GM03348 (cell line): ENCODE measurements at places on chromosomes 12 and 14.

DNA sequence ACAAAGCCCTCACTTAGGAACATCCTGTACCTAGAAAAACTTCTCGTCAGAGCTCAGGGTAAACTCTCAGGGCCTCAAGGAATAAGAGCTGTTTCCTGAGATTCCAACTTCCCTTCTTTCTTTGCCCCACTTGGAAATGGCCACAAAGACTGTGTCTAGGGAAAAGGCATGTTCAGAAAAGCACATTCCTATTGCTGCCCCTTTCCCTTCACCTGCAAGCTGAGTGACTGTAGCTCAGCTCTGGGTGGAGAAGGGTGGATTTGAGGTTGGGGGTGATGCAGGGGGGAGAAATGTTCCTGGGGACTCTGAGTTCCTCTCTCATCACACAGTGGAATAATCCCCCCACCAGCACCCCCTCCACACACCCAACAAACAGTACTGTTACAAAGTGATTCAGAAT, 6.8 kb downstream of the ENDOU start:
- DNase-seq = no peak

DNA sequence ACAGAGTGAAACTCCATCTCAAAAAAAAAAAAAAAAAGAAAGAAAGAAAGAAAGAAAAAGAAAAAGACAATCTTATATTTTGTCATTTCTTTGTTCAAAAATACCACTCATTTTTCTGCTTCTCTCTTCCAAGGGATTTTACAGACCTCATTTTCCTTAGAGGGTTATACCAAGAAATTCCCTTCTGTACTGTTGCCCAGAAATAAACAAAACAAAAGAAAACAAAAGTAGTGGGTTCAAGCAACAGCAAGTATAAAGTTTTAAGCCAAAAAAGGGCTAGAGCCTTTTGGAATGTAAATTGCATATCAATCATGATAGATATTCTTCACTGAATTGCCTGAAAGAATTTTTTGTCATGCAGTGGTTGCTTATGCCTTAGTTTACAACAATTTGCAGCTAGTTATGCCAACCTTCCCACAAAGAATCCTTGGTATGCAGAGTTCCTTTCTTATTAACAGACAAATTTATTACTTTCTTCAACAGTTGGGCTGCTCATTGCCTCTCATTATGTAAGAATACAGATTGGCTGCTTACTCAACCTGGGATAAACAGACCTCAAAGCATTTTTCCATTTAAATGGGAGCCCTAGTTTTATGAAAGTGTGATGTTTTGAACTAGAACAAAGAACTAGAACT, 129.1 kb upstream of the PPFIA2 start:
- no peak for DNase-seq

GRCh38 chr12:27297566-27297965, 35.1 kb upstream of the BMAL2 start:
- DNase-seq = no peak

- DNase-seq = no peak
Measured at GRCh38 chr12:110249716-110250225, 31.3 kb upstream of the ATP2A2 start.

DNA sequence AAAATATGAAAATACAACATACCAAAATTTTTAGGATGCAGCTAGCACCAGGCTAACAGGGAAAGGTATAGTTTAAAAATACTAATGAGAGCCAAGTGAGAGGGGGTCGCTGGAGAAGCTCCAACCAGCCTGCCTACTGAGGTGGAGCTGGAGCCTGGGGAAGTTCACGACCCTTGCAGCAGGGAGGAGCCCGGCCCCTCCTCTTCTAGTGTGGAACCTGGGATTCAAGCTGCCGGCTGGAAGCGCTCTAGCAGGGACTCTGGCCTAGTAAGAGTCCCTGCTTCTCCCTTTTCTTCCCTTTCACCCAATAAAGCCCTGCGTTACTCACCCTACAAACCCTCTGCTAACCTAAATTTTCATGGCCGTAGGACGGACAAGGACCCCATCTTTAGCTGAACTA, 5.0 kb upstream of the KCNK13 start:
- DNase-seq = no peak

DNA sequence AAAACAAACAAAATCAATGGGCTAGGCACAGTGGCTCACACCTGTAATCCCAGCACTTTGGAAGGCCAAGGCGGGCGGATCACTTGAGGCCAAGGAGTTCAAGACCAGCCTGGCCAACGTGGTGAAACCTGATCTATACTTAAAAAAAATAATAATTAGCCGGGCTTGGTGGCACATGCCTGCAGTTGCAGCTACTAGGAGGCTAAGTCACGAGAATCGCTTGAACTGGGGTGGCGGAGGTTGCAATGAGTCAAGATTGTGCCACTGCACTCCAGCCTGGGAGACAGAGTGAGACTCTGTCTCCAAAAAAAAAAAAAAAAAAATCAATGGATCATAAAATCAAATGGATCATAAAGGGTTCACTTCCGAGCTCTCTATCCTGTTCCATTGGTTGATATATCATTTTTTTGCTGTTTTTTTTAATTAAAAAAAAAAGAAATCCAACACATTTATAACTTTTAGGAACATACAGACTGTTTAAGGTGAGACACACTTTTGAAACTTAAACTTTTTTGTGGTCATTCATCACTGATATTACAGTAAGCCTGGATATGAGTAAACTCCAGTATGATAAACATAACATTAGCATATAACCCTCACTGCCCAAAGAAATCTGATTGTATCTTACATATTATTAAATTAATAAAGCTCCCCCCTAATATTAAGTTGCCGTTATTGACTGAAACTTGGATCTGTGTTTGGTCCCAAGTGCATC, 22.1 kb downstream of the MOK start:
- no peak for DNase-seq

DNA sequence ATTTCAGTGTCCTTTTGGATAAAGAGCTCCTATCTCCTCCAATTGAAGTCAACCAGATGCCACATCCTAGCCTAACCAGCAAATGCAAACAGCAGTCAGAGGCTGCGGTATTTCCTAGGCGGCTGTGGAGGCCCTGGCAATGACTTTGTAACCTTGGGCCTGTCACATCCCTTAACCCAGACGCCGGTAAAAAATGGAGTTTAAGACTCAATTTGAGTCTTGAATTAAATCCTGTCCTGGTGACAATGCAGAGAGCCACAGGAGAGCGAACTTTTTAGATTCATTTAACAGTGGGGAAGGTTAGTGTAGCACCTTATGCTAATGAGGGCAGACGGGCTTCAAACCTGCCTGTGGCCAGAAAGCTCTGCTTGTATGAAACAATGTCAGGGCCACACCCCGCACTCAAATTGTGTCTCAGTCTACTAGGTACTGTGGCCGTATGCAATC, 1.3 kb downstream of the C12orf75 start:
- no peak for DNase-seq

- no peak for DNase-seq
Measured at GRCh38 chr14:84074626-84075025, 1455.3 kb upstream of the FLRT2 start.

- no peak for DNase-seq
Measured at GRCh38 chr12:110745542-110746284, 3.0 kb upstream of the PPP1CC start.

GRCh38 chr14:75132382-75133086, 5.7 kb upstream of the NEK9 start:
- DNase-seq = peak; percentile 59

- DNase-seq = no peak
Measured at GRCh38 chr14:80584744-80585505, 356.6 kb downstream of the CEP128 start.

GRCh38 chr14:74543771-74544438, 50.3 kb downstream of the ISCA2 start:
- no peak for DNase-seq

DNA sequence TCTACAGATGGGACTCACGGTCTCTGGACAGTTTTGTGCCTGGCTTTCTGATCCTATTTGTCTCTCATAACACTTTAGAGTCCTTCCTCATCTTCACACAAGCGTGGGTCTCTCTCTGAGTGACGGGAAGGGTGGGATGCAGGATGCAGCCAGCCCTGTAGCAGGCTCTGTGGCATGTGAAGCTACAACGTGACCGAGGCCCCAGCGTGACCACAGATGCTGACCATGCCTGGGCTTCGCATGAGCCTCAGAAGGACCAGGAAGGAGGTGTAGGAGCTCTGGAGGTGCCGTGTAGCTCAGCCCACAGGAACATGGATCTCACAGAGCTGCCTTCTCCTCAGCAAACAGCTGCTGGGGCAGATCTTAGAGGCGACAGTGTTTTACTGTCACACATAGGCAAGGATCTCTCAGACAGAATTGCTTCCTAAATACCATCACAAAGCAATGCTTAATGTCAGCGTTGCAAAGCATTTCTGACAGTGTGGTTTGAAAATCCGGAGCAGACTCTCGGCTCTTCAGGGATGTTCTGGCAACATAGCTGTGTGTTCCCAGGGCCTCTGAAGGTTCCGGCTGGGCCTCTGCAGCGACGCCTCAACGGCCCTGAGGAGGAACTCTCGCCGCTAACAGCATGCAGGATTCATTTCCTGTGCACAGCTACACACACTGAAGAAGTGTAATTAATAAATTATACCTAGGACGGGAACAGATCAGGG, 21.9 kb downstream of the ANKLE2 start:
- DNase-seq = no peak

DNA sequence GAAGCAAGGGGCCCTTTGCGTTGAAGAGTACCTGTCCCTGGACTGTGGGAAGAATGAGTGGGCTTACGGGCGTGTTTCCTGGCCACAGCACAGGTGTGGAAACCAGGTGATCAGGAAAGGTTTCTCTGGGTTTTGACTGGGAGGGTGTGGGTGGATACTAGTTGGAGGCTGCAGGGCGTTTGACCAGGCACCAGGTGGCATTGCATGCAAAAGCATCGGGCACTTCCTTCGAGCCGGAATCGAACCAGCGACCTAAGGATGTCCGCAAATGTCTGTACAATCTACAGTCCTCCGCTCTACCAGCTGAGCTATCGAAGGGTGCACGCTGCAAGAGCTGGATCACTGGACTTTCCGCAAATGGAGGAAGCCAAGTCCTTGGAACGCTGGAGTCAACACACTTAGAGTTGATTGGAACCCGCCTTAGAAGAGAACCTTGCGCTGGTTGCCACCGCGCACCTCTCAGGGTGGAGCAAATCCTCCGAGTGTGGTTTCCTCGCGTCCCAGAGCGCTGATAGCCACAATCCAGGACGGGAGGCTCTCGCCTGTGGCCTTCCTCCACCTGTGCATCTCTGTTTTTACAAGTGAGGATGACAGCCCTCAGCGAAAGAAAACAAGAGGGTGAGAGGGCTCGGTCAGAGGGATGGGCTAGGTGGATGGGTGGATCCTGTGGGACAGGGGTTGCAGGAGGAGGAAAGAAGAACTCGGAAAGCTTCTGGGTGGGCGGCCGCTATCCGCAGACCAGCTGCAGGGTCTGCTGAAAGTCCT, 21.2 kb upstream of the RNASE4 start:
- DNase-seq = peak; percentile 32

- DNase-seq = no peak
Measured at GRCh38 chr14:24712374-24712773, 78.4 kb upstream of the GZMB start.

GRCh38 chr12:16218234-16218633, 59.3 kb downstream of the SLC15A5 start:
- no peak for DNase-seq

- no peak for DNase-seq
Measured at GRCh38 chr12:108033090-108033489, 96.0 kb upstream of the WSCD2 start.

DNA sequence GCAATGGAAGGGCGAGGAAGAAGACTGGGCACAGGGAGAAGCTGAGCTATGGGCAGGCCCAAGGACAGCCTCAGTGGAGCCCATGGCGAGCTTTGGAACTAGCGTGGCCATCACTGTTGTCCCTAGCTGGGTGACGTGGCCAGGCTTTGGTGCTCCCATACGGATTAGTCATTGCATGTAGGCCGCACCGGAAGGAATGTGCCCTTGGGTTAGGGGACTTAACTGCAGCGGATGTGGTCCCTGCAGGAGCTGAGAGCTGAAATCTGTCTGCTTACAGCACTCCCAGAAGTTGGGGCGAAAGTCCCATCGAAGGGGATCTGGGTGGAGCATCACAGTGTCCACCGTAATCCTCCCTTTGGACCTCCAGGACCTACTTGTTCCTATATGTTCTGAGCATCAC, 133.7 kb downstream of the PAPOLA start:
- DNase-seq = no peak

DNA sequence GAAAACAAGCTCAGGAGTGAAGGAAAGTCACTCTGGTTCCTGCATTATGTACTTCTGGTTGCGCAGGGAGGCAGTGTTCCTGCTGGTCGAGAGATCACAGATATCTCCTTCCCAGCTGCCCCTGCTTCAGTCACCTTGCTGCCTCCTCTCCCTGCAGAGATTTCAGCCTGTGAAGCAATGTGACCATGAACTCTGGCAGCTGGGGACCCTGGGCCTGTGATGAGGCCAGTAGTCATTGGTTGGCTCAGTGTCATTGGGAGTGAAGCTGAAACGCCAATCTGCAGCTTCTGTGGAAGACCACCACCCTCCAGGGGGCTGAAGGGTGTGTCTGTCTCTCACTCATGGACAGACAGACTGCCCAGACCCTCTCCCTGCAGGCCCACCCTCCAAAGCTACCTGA, 45.0 kb downstream of the PLEKHD1 start:
- no peak for DNase-seq

DNA sequence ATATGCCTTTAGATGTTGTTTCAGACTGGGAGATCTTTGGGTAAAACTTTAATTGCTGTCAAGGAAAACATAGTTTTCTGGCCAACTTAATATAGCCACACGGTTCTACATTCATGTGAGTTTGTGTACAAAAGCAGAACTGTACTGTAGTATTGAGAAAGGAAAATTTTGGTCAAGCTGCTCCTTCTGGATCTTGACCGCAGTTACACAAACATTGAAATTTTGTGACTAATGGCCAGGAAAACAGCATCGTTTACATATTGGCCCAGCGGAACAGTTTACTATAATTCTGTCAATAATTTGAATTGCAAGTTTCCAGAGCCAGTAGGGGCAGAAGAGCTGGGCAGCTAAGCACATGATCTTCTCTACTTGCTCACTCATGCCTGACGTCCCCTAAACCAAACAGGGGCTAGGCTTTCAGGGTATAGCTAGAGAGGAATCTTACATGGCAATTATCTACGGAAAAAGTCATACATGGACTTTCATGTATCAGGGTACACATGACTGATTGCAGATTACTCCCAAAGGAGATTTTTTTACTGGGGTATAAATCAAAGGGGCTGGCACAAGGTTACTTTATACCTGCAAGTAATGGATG, 11.4 kb upstream of the ART4 start:
- DNase-seq = peak; percentile 24

DNA sequence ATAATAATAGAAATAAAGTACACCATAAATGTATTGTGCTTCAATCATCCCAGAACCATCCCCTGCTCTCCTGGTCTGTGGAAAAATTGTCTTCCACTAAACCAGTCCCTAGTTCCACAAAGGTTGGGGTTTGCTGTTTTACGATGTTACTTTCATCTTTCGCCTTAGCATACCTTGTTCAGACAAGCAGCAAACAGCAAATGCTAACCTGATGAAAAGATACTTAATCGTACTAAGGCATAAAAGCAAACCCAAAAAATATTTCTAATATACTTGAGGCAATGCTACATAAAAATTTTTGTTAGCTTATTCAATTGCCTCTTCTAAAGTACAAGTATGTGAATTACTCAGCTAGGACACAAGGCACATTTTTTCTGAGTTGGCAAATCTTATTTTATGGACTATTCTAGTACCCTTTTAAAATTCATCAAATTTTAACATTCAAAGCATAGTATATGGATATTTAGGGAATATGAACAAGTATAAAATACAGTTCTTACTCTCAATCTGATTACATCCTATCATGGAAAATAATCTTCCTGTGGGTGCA, 97.1 kb upstream of the PLEKHG7 start:
- DNase-seq = no peak
